ENCODE measurements at places on chromosomes 2 and 18.

GRCh38 chr18:9809697-9810096, 76.1 kb upstream of the TXNDC2 start:
- no peak for DNase-seq

- no peak for DNase-seq
These were observed 87.4 kb upstream of the HS6ST1 start for GRCh38 chr2:128405981-128406613.

- DNase-seq, result no peak
These were observed 186.1 kb upstream of the RAB12 start for GRCh38 chr18:8423051-8423557.

DNA sequence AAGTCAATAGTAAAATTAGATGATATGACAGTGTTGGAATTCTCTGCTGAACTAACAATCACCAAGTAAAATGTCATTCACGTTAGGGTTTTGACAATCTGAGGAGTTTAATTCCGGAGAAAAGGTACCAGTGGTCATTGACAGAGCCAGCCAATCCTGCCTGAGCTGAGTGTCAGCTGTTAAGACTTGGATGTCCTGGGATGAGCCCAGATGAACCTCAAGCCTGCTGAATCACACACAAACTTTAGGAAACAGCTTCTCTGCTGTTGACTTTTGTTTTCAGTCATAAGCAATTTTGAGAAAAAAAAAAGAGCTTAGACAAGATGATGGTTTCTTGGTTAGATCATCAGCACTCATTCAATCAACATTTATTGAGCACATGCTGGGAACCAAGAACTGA, 600.0 kb upstream of the SLC39A10 start:
- DNase-seq, result no peak

GRCh38 chr2:46539327-46540276, 60.2 kb downstream of the TMEM247 start:
- no peak for DNase-seq

- no peak for DNase-seq
These were observed 533.5 kb upstream of the NRP2 start for GRCh38 chr2:205148755-205149154.

DNA sequence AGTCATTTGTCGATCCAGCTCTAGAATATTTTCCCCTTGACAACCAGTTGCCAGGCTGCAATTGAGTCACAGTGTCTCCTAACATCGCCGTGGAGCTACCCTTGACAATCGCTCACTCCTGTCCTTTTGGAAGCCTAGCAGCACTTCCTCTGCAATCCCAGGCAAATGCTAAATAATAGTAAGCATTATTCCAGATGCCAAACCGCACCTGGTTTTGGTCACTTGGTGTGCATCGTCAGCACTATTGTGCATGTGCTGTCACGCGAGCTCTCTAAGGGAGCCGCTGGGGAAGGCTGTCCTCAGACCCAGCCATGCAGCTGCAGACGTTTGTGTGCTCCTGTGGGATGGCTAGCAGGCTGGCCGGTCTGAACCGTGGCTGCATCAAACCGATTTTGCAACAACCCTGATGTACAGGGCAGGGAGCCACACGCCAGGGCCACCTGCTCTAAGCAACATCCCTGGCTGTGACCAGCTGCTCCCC, 549.5 kb upstream of the ID2 start:
- DNase-seq, result no peak

DNA sequence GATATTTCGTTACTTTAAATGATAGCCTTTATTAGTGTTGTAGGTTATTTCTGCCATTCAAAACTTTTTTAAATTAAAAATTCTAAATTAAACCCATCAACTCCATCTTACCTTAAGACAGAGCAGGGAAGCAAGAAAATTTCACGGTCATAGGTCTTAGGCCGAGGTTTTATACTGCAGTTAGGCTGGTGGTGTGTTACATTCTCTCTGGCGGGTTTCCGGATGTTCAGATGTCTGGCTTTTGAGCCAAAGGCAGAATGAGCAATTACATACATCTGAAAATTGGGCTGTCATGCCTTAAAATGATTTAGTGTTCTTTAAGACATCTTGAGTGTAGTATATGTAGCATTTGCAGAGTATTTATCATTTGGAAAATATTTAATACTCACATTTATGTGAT, 27.9 kb downstream of the GLS start:
- DNase-seq, result no peak

- no peak for DNase-seq
These were observed 224.0 kb downstream of the AFF3 start for GRCh38 chr2:99918389-99918788.

DNA sequence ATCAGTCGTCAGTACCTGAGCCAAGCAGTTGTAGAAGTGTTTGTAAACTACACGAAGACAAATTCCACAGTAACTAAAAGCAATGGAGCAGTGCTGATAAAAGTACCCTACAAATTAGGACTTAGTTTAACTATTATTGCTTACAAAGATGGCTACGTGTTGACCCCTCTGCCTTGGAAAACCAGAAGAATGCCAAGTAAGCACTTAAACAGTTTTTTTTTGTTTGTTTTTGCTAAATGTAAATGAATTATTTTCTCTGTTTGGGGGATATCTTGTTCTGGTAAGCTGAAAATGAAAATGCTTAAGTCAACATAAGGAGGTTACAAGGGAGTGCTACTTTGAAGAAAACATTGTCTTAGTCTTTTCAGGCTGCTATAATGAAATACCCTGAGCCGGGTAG, 46.4 kb downstream of the FAM171B start:
- DNase-seq, result no peak

DNA sequence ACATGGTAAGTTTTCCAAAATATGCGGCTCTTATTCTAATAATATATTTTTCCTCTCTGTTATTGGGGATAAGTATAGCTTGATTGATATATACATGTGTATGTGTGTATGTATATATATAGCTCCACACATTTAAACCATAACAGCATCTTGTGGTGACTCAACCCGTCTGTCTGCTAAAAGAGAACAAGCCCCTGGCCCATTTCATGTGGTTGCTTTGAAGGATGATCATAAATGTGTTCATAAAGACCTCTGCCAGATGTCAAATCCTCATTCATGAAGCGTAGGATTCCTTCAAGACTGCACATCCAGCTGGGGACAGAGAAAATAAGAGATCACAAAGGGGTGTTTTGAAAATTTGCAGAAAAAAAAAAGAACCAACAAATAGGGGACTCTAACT, 79.3 kb downstream of the RHOB start:
- DNase-seq, result no peak

GRCh38 chr18:68234131-68234530, 480.8 kb downstream of the TMX3 start:
- no peak for DNase-seq

DNA sequence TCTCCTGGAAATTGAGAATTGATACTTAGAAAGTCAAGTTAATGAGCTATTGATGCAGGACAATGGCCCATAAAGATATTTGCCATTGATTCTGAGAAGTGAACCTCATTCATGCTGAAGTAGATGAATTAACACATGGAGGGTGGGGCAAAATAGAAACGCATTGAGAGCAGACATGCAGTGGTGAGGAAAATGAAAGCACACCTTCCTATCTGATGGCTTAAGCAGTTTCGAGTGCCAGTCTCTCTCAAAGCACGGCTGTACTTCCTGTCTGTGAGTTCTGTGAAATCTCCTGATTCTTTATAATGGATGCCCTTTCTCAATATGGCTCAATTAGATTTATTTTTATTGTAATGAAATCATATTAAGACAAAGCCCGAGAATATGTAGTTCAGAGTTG, 247.0 kb downstream of the TMX3 start:
- no peak for DNase-seq

DNA sequence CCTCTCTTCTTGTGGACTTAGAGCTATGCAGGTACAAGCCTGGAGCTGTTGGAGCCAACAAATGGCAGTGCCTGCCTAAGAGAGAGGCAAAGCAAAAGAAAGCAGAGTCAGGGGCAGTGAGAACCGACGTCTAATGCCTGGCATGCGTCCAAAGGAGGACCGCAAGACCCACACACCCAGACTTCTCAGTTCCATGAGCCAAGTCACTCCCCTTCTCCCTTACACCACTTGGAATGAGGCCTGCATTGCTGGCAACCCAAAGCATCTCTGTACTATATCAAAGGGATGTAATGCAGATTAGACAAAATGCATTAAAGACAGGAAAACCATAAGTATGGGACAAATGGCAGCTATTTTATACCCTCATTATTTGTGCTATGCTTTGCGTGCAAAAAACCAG, 49.9 kb upstream of the RNU4ATAC start:
- DNase-seq, result no peak

- DNase-seq, result no peak
These were observed 249.3 kb downstream of the LRATD1 start for GRCh38 chr2:14881651-14882327.

DNA sequence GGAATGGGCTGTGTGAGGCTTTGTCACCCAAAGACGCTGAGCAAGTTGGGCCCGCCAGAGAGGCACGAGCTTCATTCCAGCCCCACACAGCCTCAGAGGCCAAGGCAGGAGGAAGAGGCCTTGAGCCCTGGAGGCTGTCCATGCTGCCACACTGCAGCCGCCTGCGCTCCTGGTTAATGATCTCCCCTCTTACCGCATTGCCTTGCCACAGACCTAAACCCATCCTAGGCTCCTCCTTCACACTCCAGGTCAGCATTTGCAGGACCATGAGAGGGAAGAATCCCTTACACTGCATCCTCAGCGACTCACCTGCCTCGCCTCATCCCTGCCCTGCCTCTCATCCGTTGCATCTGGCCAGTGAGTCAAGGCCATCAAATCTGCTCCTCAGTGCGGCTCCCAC, 24.6 kb downstream of the KIF3C start:
- no peak for DNase-seq

GRCh38 chr2:196448407-196449079, 191.0 kb upstream of the CCDC150 start:
- DNase-seq, result no peak
